ENCODE measurements at places on chromosomes 4 and X.

GRCh38 chrX:148049441-148049840 is 68.3 kb downstream of the FMR1NB start:
- DNase-seq = no peak

DNA sequence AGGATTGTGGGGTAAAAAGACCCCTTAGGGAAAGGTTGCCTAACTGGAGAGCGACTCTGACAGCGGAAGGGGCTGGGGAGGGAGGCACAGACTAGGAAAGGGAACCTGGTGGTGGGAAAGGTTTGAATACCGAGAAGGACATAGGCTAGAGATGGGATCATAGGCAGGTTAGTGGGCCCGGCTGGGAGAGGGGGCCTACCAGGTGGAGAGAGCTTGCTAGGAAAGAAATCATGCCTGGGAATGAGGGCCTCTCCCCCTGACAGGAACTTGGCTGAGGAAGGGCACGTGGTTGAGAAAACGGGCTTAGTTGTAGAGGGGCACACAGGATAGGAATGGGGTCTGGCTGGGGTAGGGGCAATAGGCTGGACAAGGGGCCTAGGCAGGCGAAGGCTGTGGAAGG is 4.4 kb downstream of the OTUD6A start:
- no peak for DNase-seq

DNA sequence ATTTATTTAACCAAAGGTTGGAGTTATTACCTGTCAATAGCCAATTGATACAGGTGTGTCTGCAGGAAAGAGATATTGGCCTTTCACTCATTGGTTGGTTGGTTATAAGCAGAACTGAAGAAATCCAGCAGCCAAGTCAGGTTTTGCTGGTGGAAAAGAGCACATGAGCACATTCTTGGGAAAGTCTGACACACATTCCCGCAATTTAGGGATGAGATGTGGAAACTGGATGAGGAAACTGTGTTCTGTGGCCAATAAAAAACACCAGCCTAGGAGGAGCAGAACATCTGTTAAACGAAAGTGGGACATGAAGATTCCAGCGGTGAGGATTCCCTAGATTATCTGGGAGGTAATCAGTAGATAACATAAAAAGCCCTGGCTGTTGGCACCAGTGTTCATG is 567.4 kb upstream of the CPEB2 start:
- DNase-seq = no peak

DNA sequence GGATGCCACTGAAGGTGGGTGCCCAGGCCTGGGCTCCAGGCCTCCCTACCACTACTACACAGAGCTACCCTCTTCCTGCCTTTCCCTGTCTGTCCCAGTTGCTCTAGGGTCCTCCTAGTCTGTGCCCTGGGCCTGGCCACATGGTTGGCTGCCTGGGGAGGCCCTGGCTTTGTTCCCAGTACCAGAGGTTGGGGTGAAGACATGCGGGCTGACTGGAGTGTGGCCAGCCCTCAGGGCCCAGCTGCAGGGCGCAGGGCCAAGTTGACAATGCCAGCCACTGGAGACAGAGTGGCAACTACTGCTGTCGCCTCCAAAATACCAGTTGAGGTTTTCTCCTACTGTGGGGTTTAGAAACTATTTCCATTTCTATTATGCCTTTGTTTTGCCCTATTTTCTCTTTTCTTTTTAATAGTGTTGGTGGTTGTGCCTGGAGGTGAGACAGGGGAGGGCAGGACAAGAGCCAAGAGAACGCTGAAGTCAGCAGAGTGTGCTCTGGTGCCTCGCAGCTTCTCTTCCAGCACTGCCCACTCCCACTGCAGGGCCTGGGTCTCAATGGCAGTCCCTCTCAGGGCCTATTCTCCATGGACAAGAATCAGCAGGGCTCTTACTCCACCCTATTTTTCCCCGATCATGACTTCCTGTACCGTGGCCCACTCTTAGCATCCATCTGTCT is 32.2 kb upstream of the XPNPEP2 start:
- no peak for DNase-seq

- DNase-seq = no peak
These were observed 443 bp downstream of the GPR143 start for GRCh38 chrX:9765072-9765736.

- no peak for DNase-seq
These were observed 283.8 kb downstream of the IQCM start for GRCh38 chr4:149531861-149532260.

DNA sequence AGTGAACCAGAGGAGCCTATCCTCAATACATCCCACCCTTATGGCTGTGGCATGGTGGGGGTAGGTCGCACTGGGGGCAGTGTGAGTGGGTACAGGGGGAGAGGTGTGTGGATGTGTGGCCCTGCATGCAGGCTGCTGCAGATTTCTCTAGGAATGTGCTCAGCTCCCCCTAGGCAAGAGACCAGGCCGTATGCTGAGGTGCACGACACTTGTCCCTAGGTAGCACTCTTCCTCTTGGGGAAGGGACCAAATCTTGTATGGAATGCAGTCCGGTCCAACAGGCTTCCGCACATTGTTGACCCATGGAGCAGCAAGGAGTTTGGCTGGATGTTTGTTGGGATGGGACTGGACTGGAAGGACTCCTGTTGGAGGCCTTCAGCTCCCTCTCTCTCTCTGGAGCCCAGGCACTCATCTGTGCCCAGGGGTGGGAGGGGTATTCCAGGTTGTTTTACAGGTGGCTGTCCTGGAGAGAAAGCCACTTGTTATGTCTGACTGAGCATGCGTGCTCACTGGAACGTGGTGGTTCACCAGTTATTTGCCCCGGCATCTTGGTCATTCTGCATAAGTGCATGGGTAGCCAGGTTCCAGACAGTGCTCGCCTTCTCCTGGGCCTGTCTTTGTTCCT is 55.1 kb downstream of the NBDY start:
- no peak for DNase-seq

DNA sequence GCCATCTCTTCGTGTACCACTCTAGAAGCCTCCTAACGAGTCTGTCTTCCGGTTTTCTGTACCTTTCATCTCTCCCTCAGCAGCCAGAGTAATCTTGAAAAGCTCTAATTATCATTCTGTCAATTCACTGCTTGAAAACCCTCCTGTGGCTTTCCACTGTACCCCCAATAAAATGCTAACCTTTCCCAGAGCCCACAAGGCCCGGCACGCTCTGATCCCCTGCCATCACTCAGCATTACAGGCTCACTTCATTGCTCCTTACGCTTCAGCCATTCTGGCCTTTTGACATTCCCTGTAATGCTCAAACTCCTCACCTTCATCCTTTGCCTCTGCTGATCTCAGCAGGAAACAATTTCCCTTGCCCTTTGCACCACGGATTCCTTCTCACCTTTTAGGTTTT is 112.9 kb downstream of the ARHGAP10 start:
- no peak for DNase-seq

GRCh38 chr4:153519687-153520086 is 53.5 kb downstream of the TMEM131L start:
- DNase-seq = no peak

GRCh38 chr4:183082053-183082452 is 17.0 kb upstream of the WWC2 start:
- no peak for DNase-seq

- DNase-seq = no peak
These were observed 83.5 kb downstream of the SYNPO2 start for GRCh38 chr4:118972167-118972566.

DNA sequence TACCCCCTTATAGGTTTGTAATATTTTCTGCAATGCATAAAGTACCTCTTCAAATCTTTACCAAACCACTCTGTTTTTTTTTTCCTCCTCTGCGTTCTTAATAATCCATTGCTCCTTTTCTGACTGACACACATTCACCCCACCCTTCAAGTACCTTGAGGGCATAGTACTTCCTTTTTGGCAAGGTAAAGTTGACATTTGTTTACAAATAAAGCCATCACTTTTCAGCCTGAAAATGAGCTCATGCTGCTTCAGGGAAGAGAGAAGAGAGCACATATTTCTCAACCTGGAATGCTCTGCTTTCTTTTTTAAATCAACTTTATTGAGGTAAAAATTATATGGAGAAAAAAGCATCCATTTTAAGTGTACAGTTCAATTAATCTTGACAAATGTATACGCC is 113.9 kb downstream of the AGTR2 start:
- no peak for DNase-seq

GRCh38 chr4:177118596-177118995 is 191.1 kb upstream of the NEIL3 start:
- DNase-seq = no peak

GRCh38 chr4:42655921-42656678 is 805 bp downstream of the ATP8A1 start:
- DNase-seq = no peak

GRCh38 chr4:101400096-101400495 is 52.8 kb upstream of the PPP3CA start:
- DNase-seq = no peak

DNA sequence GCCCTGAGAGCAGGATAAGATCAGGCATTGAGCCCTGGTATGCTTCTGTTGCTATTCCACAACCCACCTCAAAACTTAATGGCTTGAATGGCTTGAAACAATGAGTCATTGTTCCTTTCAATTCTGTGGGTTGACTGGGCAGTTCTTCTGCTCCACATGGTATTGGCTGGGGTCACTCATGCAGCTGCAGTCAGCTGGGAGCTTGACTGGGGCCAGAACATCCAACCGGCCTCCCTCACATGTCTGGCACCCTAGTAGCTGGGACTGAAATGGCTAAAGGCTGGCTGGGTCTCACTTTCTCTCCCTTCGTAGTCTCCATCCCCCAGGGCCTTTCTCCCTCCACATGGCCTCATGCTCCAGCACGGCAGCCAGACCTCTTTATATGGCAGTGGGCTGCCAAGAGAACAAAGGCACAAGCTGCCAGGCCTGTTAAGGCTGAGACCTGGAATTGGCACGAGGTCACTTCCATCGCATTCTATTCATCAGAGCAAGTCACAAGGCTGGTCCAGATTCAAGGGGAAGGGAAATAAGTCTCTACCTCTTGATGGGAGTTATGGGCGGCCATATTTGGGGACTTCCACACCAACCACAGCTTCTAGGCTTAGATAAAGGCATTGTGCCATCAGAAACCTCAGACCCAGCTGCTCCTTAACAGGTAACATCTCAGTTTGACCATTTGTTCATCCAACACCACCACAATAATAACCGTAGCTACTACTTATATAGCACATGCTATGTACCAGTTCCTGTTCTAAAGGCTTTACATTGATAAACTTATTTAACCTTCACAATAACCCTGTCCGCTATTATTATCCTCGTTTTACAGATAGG is 159.7 kb upstream of the ATP6AP2 start:
- DNase-seq = no peak

- DNase-seq = no peak
These were observed 1.0 kb upstream of the STARD8 start for GRCh38 chrX:68646421-68646820.

GRCh38 chrX:50852524-50852923 is 38.5 kb upstream of the SHROOM4 start:
- no peak for DNase-seq

DNA sequence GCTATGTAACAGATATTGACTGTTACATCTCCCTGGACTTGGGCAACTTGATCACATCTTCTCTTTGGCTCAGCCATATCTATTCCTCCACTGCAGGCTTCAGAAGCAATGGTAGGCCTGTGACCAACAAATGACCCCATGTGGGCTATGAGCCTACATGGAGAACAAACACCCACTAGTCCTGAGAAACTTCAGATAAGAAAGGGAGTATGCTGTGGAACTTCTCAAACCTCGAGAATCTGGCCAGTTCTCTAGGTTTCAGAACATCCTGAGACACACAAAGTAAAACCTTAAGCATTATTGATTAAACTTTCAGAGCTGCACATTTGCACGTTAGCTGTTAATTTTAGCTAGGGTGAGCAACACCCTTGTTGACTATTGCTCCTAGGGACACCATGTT is 16.3 kb downstream of the RBMX2 start:
- DNase-seq = no peak

DNA sequence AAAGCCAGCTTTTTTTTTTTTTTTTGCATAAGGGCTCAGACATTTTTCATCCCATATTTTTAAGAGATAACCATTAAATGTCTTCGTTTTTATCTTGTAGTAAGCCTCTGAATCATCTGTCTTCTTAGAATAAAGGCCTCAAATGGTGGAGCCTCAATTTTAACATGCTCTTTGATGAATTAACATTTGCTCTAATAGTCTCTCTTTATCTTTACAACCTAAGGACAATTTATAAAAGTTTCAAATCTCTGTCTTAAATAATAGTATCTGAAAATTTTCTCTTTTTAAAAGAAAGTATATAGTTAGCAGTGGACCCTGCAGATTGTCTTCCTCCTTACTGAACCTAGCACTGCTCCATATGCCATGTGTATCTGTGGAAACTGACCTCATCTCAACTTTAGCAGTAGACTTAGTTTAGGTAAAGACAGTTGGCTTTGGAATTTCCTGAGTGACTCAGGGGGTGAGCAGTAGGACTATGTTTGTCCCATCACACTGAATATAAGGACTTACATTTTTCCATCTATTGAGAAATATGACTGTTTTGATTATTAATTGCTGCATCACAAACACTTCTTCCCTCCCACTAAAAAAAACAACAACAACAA is 1658.0 kb downstream of the STIM2 start:
- DNase-seq = no peak

DNA sequence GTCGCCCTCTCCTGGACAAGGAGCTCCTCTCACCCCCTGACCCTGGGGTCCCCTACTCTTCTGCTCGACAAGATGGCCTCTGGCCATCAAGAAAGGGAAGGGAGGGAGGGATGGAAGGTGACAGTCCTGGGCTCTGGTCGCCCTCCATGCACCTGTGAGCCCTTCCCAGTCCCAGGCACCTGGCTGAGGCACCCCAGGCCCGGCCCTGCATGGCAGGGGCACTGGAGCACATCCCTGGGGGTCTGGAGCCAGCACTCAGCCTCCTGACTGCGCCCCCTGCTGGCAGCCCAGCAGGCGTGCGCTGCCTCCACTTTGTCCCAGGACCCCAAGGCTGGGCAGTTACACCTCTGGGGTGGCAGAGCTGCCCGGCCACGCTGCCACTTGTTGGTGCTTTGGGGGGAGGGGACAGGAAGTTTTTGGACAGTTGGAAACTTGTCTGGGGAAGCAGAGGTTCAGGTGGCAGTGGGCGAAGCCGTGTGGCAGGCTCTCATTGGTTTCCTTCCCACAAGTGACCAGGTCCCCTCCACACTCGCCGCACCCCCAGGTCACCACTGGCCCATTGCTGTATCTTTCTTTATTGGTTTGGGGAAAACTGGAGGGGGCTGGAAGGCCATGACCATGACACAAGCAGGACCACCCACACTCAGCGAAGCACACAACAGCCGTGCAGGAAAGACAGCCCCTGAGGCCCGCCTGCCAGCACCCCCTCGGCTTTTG is 4.3 kb downstream of the PNCK start:
- DNase-seq = no peak

- no peak for DNase-seq
These were observed 936.6 kb upstream of the EPHA5 start for GRCh38 chr4:66606908-66607307.

- DNase-seq = no peak
These were observed 86.3 kb downstream of the ZNF827 start for GRCh38 chr4:145852256-145852839.

- no peak for DNase-seq
These were observed 639.4 kb upstream of the INTU start for GRCh38 chr4:126993351-126993750.

Measured in NCI-H1048 (cell line).